ENCODE measurements at places on chromosomes 6 and 20. TPM values are rescaled to one million over a fixed set of nuclear protein-coding genes. Genes with fewer than 3 reads are reported as not detected.

OR2J3 gene
- not detected for total RNA-seq

DNA sequence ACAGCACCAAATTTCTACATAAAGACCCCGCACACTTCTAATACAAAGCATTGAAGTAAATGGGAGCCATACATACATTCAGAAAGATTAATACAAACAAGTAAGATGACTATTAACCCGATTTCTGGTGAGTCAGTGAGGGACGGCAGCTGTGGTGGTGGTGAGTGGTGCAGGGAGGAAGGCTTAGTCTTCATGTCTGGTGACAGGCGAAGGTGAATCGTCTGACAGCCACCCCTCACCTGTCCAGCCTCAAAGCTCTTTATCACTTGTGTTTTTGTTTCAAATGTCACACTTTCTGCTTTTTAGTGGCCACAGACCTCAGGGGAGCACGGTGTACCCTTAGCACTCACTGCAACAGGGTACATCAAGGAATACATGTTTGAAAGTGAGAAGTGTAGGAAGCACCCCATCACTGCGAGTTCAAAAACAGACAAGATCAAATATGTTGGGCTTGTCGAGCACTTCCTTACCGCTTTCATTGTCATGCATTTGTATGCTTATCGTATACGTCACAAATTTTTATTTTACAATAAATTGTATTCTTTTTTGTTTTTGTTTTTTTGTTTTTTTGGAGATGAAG, 63.5 kb downstream of the IRF4 start:
- no peak for DNase-seq

GRCh38 chr6:36126553-36127458, 3.5 kb upstream of the MAPK13 start:
- DNase-seq: no peak

DNA sequence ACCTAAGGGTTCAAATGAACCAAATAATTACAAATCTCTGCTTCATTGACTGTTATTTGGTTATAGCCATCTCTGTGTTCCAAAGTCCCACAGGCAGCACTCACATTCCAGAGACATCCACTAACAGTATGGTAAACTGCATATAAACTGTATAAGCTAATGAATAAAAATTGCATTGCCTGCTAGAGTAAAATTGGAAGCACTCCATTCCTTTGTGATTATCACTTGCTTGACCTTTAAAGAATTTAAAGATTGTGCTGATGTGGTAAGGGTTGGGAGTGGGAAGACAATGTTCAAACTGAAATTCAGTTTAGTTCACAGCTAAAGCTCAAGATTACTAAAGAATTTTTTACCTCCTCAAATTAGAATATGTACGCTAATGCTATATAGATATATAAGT, 31.0 kb upstream of the OSTM1 start:
- no peak for DNase-seq
